Type B pancreatic cell (in vitro differentiated cells): ENCODE measurements at places on chromosomes 13 and 19.
A peak's percentile ranks its signal among the peaks of the same experiment; 100 is the strongest.

- H3K27ac ChIP-seq: peak overlapping the region; percentile 84
- H3K36me3 ChIP-seq: peaks cover 10% of the 10 kb centered on the region
- H3K4me3 ChIP-seq: peak overlapping the region; percentile 51
- H3K27me3 ChIP-seq: no peaks in the 10 kb centered on the region
- peaks cover 6% of the 10 kb centered on the region for H3K4me1 ChIP-seq
Measured at GRCh38 chr19:872266-872951, 12.9 kb downstream of the CFD start.

GRCh38 chr19:41311072-41311471 lies 1.1 kb downstream of the CCDC97 start:
- no peaks in the 10 kb centered on the region for H3K27me3 ChIP-seq
- H3K36me3 ChIP-seq: peaks cover 13% of the 10 kb centered on the region
- peak overlapping the region; percentile 96 for H3K27ac ChIP-seq

GRCh38 chr13:58978331-58978730 lies 1185.4 kb downstream of the DIAPH3 start:
- no peak overlapping the region for H3K4me3 ChIP-seq
- no peak for DNase-seq
- H3K27me3 ChIP-seq: no peaks in the 10 kb centered on the region
- no peaks in the 10 kb centered on the region for H3K4me1 ChIP-seq
- H3K36me3 ChIP-seq: no peaks in the 10 kb centered on the region

GRCh38 chr13:48110931-48111721 lies 16.2 kb upstream of the MED4 start:
- H3K4me1 ChIP-seq: no peaks in the 10 kb centered on the region
- H3K27ac ChIP-seq: no peak overlapping the region
- DNase-seq: no peak

DNA sequence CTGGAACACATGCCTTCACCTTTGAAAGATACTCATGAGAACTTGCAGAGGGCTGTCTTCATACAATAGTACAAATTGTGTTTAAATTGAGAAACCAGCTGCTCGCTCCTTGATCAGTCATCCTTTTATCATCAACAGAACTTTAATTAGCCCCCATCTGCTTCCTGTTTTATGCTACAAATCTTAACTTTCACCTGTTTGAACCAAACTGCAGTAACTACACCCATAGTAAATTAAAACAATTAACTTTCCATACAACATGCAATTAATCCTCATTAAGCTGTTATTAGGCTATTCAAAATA lies 85.2 kb downstream of the FOXO1 start:
- no peaks in the 10 kb centered on the region for H3K27me3 ChIP-seq
- no peak overlapping the region for H3K4me3 ChIP-seq
- H3K27ac ChIP-seq: no peak overlapping the region
- peaks cover 39% of the 10 kb centered on the region for H3K4me1 ChIP-seq

DNA sequence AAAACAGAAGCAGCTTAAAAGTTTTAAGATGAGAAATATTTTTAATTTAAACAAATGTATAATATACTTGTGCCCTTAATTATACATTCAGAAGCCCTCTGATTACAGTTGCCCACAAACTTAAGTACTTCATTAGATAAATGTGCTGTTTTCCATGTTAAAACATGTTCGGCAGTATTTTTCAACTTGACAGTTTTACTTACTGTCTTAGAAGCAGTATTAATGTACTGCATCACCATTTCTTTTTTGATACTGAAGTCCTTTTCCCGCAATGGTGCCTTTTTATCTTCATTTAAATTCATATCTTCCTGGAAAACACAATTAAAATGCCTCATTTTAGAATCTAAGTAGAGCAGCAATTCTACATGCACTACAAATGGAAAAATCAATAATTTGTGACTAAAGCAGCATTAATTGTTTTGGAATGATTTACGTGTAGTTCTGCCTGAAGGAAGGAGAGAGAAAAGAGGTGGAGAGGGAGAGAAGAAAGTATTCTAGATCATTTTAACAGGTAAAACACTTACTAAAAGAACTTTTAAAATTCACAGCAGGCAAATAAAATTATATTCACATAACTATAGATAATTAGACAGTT lies 70.2 kb downstream of the DIAPH3 start:
- H3K4me1 ChIP-seq: no peaks in the 10 kb centered on the region
- peaks cover 11% of the 10 kb centered on the region for H3K36me3 ChIP-seq
- no peak overlapping the region for H3K4me3 ChIP-seq
- H3K27me3 ChIP-seq: no peaks in the 10 kb centered on the region

GRCh38 chr19:6772028-6772865 lies at the start of gene VAV1:
VAV1 (plus strand) TSS chr19:6772708; CDS start chr19:6772808, 100 bp downstream.
- DNase-seq: no peak
- no peaks in the 10 kb centered on the region for H3K4me1 ChIP-seq
- no peak within 1 kb of the TSS for H3K4me3 ChIP-seq
- H3K27me3 ChIP-seq: peaks cover 15% of the 10 kb centered on the region
- H3K27ac ChIP-seq: no peak within 1 kb of the TSS
- no peaks in the 10 kb centered on the region for H3K36me3 ChIP-seq

DNA sequence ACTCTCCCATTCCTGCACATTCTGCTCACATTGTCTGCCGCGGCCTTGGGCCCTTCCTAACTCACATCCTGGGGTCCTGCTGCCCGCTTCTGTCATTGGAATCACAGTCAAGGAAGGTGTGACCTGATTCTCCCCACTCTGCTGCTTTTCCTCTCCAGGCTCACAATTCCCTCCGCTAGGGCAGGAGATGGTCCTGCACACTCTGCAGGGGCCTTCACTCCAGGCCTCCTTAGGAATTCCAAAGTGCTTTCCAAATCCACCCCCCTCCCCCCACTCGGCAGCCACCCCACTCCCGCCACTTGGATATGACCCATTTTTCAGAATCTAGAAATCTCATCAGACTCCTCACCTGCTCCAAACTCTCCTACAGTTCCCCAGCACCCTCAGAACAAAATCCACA lies 3.1 kb upstream of the SLC5A5 start:
- peaks cover 43% of the 10 kb centered on the region for H3K27me3 ChIP-seq
- peak overlapping the region; percentile 51 for H3K27ac ChIP-seq
- H3K36me3 ChIP-seq: peaks cover 6% of the 10 kb centered on the region
- no peak overlapping the region for H3K4me3 ChIP-seq
- no peaks in the 10 kb centered on the region for H3K4me1 ChIP-seq
- DNase-seq: no peak

DNA sequence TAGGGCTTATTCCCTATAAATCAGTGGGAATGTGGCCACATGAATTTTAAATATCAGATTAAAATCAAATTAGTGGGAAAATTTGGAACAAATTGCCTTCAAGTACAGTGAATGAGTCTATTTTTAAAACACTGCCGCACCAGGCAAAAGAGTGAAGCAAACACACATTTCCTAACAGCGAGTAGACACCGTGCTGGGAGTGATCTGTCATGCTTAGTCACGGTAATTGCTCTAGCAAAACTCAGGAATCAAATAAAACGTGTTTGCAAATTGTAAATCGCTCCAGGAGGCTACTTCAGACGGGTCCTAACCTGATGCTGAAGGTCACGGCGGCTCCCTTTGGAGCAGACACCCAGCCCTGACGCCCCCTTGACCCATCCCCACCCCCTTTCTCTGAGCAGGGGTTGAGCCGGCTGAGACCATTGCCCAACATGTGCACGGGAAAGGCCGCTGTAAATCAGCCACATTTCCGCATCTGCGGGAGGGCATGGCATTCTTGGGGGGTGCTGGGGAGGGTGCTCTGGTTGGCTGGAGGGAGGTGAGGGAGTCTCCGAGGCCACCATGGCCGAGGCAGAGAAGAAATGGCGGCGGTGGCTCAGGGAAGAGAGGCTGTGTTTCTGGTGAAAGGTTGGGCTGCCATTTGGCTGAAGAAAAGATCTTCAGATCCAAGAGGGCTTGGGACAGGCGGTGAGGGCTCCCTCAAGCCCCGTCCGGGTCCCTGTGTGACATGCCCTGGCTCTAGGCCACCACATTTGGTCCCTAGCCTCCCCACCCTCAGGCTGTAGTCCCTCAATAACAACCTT lies 8.9 kb downstream of the CEBPA start:
- peak overlapping the region; percentile 56 for H3K4me3 ChIP-seq
- DNase-seq: no peak
- peaks cover 26% of the 10 kb centered on the region for H3K4me1 ChIP-seq
- peak overlapping the region; percentile 92 for H3K27ac ChIP-seq
- peaks cover 3% of the 10 kb centered on the region for H3K36me3 ChIP-seq
- H3K27me3 ChIP-seq: peaks cover 25% of the 10 kb centered on the region

- H3K36me3 ChIP-seq: no peaks in the 10 kb centered on the region
- peak; percentile 91 for DNase-seq
- peak overlapping the region; percentile 84 for H3K4me3 ChIP-seq
Measured at GRCh38 chr19:47231215-47232054, 436 bp upstream of the BBC3 start.

- H3K4me1 ChIP-seq: no peaks in the 10 kb centered on the region
- no peak for DNase-seq
- H3K27ac ChIP-seq: no peak overlapping the region
- H3K36me3 ChIP-seq: no peaks in the 10 kb centered on the region
Measured at GRCh38 chr19:3471954-3472655, 8.2 kb downstream of the SMIM24 start.

DNA sequence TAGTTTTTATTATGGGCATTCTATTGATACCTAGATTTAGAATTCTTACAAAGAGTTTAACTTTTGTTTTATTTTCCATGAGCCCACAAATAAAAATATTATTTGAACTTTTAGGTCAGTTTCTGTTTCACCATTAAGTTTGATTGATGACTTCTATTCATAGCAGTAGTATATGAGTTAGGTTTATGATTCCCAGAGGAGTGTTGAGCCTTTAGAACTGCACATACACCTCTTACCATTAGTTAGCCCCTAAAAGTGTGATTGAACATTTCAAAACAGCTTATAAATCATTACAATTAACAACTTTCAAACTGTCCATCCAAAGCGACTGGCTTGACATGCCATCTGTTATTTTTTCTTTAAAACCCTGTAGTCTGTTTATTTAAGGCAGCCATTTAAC lies 19.0 kb upstream of the PCDH17 start:
- H3K27me3 ChIP-seq: no peaks in the 10 kb centered on the region
- H3K4me3 ChIP-seq: no peak overlapping the region
- no peak overlapping the region for H3K27ac ChIP-seq
- H3K36me3 ChIP-seq: no peaks in the 10 kb centered on the region
- H3K4me1 ChIP-seq: no peaks in the 10 kb centered on the region

DNA sequence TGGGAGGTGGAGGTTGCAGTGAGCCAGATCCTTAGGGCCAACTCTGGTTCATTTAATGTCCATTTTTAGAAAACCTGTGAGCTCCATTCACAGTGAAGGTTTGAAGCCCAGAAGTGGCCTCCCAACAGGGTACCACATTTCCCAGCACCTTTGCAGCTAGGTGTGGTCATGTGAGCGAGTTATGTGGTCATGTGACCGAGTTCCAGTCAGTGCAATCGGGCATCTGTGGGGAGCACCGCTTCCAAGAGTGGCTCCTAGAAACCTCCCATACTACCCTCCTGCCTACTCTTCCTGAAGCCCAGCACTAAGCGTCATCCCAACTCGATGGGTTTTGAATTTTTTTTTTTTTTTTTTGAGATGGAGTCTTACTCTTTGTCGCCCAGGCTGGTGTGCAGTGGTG lies 663 bp upstream of the PLA2G4C start:
- no peak overlapping the region for H3K27ac ChIP-seq
- no peak for DNase-seq
- no peaks in the 10 kb centered on the region for H3K36me3 ChIP-seq
- H3K27me3 ChIP-seq: no peaks in the 10 kb centered on the region

GRCh38 chr19:11446271-11446651 lies 10.8 kb downstream of the PRKCSH start:
- no peak for DNase-seq
- H3K27me3 ChIP-seq: no peaks in the 10 kb centered on the region
- H3K4me1 ChIP-seq: no peaks in the 10 kb centered on the region
- peaks cover 5% of the 10 kb centered on the region for H3K36me3 ChIP-seq
- no peak overlapping the region for H3K4me3 ChIP-seq

DNA sequence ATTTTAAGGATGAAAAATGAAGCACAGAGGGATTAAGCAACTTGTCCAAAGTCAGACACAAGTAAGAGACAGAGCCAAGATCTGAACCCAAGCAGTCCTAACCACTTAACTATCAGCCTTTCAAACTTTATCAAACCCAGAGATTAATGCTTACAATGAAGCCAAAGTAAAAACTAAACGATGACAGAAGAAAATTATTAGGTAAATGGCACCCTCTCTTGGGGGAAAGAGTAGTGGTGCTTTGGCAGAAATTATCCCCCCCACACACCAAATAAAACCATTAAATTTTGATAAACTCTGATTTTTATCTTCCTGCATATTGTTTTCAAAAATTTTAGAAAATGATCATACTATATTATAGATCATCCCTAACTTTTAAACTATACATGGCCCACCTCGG lies 329.2 kb downstream of the SLC7A1 start:
- no peak for DNase-seq
- H3K27me3 ChIP-seq: peaks cover 3% of the 10 kb centered on the region
- no peaks in the 10 kb centered on the region for H3K36me3 ChIP-seq
- no peak overlapping the region for H3K27ac ChIP-seq
- peaks cover 5% of the 10 kb centered on the region for H3K4me1 ChIP-seq
- no peak overlapping the region for H3K4me3 ChIP-seq

DNA sequence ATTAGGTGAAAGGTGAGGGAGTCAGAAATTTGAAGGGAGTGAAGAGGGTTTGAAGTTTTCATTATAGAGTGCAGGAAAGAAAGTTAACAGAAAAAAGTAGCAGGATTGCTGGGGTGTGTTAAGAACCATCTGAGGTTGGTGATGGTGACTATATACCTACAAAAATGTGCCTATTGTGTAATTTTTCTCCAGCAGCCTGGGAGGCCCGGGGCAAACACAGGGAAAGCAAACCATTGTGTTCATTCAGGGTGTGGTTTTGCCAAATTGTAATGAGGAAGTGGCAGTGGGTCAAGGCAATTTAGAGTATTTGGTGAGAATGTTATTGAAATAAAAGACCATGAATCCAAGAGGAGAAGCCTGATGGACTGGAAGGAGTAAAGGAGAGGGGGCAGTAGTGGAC lies 8.2 kb upstream of the SUCLA2 start:
- H3K27ac ChIP-seq: peak overlapping the region; percentile 95
- peaks cover 15% of the 10 kb centered on the region for H3K36me3 ChIP-seq
- no peak for DNase-seq
- H3K4me1 ChIP-seq: peaks cover 10% of the 10 kb centered on the region

GRCh38 chr19:47848823-47849473 lies 10.1 kb upstream of the TPRX2 start:
- H3K36me3 ChIP-seq: no peaks in the 10 kb centered on the region
- H3K4me3 ChIP-seq: peak overlapping the region; percentile 77
- H3K27me3 ChIP-seq: peaks cover 37% of the 10 kb centered on the region

- no peak for DNase-seq
- no peak overlapping the region for H3K27ac ChIP-seq
- H3K4me1 ChIP-seq: no peaks in the 10 kb centered on the region
- peaks cover 24% of the 10 kb centered on the region for H3K27me3 ChIP-seq
Measured at GRCh38 chr19:10019246-10019645, 6.0 kb downstream of the RDH8 start.

- no peak overlapping the region for H3K27ac ChIP-seq
- DNase-seq: no peak
- H3K36me3 ChIP-seq: peaks cover 4% of the 10 kb centered on the region
- no peak overlapping the region for H3K4me3 ChIP-seq
Measured at GRCh38 chr19:50415661-50416033, 3.1 kb upstream of the SPIB start.

DNA sequence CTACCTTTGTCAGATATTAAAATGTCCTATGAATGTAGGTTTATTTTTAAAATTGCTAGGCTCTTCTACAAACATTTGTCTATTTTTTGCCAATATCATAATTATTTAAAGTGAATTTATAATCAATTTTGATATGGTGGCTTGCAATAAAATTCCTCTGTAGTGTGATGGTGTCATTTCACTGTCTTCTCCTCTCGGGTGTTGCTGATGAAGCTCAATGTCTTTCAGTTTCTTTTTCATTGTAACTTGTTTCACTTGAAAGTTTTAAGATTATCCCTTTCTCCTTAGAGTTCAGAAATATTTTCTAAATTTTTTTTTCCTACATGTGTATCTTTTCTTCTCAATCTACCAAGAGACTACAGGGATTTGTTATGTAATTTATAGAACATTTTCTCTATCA lies 267.1 kb upstream of the EDNRB start:
- H3K4me1 ChIP-seq: no peaks in the 10 kb centered on the region
- H3K27me3 ChIP-seq: no peaks in the 10 kb centered on the region
- no peak for DNase-seq
- no peak overlapping the region for H3K27ac ChIP-seq
- H3K36me3 ChIP-seq: no peaks in the 10 kb centered on the region
